SJSA1 (cell line): ENCODE measurements at places on chromosomes 5 and 9. TPM values are rescaled to one million over a fixed set of nuclear protein-coding genes. Genes with fewer than 3 reads are reported as not detected.

INSL4 gene
- total RNA-seq = 0.81 TPM in 1 of 2 replicates, not detected in the other

CARD6 gene
- 4.3 and 6.6 TPM in 2 replicates for total RNA-seq

DNA sequence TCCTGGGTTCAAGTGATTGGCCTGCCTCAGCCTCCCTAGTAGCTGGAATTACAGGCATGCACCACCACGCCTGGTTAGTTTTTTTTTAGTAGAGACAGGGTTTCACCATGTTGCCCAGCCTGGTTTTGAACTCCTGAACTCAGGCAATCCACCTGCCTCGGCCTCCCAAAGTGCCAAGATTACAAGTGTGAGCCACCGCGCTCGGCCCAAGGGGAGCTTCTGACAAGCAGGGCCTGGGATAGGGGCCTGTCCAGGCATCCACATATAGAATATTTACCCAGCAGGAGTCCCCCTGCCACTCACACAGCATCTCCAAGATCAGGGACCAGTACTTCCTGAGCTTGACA, 10.1 kb downstream of the IRF1 start:
- no peak overlapping the region for H3K4me3 ChIP-seq
- H3K27ac ChIP-seq = no peak overlapping the region
- H3K4me1 ChIP-seq = peaks cover 5% of the 10 kb centered on the region
- no peak for DNase-seq

DNA sequence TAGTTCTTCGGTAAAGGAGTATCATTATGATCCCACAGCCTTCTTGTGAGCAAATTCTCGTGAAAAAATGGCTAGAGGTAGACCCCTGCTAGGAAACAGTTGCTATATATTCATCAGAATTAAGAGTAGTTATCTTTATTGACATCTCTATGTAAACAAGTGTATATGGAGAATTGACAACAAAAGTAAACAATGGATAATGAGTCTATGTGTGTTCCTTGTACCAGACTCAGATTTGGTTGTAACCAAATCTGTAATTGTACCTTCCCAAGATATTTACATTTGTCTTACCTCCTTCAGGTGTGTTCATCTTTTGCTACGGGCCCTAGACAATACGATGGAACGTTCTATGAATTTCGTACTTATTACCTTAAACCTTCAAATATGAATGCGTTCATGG, 2.1 kb downstream of the NIPSNAP3B start:
- no peaks in the 10 kb centered on the region for H3K36me3 ChIP-seq
- no peak for DNase-seq
- no peak overlapping the region for H3K4me3 ChIP-seq
- peaks cover 5% of the 10 kb centered on the region; the same call in 1 of the 2 replicates for H3K4me1 ChIP-seq
- no peak overlapping the region for H3K27ac ChIP-seq

- no peak overlapping the region for H3K27ac ChIP-seq
- no peak for DNase-seq
- no peaks in the 10 kb centered on the region; the same call in 1 of the 2 replicates for H3K4me1 ChIP-seq
- H3K4me3 ChIP-seq = no peak overlapping the region
- H3K27me3 ChIP-seq = no peaks in the 10 kb centered on the region
Observed at GRCh38 chr5:87899208-87899661, 369.4 kb downstream of the TMEM161B start.
